CD4-positive, alpha-beta T cell (primary cell): ENCODE measurements at places on chromosomes 2 and 18.

GRCh38 chr2:100394111-100394641, 23.3 kb downstream of the CHST10 start:
- no peak for DNase-seq

DNA sequence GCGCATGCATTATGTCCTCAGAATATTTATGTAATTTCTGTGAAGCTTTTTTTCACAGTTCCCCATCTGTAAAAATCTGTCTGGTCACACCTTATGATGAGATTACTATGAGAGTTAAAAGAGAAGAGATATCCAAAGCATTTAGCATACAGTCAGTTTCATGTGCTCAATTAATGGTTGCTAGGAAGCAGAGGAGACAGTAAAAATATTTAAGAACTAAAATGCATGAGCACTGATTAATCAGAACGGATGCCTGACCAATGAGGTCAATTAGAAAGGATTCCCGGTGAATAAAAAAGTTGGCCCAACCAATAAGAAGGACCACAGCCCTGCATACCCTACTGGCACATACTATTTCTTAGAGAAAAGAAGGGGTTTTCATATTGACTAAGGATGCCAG, 12.0 kb upstream of the CRIM1 start:
- no peak for DNase-seq

DNA sequence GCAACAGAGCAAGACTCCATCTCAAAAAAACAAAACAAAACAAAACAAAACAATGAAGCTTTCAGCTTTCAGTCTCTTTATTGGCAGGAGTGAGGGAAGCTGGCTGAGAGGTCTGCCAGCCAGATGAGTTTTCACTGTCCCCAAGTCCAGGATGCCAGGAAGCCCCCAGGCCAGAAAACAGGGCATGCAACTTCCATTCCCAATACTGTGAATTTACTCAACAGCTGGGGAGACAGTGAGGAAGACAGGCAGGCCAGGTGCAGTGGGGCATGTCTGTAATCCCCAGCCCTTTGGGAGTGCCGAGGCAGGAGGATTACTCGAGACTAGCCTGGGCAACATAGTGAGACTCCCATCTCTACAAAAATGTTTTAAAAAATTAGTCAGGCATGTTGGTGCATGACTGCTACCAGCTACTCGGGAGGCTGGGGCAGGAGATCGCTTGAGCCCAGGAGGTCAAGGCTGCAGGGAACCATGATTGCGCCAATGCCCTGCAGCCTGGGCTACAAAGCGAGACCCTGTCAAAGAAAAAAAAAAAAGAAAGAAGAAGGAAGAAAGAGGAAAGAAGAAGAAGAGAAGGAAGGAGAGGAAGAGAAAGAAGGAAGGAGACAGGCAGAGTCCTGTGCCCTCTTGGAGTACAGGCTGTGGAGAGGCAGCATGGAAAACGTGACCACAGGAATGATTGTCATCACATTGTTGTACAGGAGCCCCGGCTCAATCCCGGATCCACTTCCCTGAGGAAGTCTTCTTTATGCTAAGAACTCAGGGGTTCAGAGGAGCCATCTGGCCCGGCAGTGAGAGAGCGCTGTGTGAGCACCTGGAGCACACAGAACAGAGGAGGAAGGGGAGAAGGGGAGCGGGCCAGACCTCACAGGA, 29.2 kb upstream of the POMC start:
- no peak for DNase-seq

DNA sequence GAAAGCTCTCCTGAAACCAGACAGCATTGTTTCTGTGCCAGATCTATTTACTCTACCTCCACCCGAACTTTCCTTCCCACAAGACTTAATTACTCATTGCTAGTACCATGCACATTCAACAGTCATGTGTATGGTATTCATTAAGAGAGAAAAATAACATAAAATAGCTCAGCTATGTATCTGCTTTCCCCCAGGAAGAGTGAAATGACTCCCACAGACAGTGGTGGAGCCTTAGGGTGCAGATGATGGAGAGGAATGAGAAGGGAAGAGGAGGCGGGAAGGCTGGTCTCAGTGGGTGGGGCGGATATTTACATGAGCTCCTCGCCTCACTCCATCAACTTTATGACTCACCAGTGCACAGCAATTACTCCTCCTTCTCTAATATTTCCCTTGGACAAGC, 724.5 kb downstream of the EPHA4 start:
- DNase-seq = no peak

DNA sequence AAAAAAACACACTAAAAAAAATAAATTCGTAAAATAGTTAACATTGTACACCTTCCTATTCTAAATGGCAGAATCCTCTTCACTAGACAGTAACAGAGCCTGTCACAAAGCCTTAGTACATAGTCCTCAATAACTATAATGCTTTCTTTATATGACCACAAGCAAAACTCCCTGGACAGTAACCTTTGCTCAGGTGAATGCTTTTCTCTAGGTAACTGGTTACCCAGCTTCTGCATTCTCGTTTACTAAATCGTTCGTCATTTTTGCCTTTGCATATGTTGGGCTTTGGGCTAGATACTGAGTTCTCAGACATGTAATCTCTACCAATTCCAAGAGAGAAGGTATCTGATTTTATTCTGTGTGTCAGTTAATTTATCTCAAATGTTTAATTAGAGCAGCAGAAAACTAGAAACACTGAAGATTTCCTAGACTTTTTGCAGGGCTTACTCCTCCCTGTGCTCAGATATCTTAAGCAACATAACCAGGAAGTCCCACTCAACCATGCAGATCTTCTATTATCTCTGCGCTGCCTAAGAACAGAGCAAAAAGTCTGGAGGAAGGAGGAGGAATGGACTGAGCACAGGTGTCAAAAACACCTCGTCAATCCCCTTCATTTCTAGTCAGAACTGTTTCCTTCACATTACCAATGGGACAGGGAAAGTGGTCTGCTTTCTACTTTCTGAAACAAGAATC, 247.7 kb downstream of the SOCS6 start:
- no peak for DNase-seq

GRCh38 chr2:179856205-179856604, 5.2 kb downstream of the ZNF385B start:
- DNase-seq = no peak

DNA sequence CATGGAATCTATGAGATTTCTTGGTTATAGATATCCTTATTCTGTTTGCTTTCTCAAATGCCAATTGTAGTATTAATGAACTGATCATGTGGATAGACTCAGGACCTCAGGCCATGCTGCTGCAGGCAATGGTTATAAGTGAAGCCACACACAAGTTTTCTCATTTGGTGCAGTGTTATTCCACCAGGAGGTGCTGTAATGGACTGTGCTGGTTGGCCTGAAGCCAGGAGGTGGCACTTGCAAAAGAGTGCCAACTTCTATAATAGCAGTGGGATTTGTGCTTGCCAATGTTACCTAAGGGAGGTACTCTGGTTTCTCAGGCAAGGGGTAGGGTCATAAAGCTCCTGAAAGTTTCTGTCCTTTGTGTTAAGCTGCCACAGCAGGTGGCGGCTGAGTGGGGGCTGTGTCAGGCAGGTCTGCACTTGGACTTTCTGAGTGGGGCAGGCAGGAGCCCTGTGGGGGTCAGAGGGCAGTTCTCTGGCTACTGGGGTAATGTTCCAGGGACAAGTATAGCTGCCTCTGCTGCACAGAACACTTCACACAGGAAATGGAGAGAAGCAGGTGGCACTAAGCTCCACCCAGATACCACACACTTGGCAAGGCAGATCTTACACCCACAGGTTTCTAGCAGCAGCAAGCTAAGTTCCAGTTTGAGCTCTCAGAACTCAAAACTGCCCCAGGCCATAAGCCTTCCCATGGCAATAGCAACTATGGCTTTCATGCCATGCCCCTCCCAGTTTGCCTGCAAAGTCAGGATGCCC, 352.6 kb upstream of the CWC22 start:
- DNase-seq = no peak

GRCh38 chr18:12702221-12703095, at the start of the genes CEP76 and PSMG2:
Gene CEP76 (minus strand): TSS chr18:12702723. CDS start chr18:12702548, 175 bp downstream.
Gene PSMG2 (plus strand): TSS chr18:12703042. CDS start chr18:12703108, 66 bp downstream.
- DNase-seq = peak; percentile 86

- no peak for DNase-seq
Measured at GRCh38 chr2:236169741-236170589, 1.8 kb upstream of the GBX2 start.

DNA sequence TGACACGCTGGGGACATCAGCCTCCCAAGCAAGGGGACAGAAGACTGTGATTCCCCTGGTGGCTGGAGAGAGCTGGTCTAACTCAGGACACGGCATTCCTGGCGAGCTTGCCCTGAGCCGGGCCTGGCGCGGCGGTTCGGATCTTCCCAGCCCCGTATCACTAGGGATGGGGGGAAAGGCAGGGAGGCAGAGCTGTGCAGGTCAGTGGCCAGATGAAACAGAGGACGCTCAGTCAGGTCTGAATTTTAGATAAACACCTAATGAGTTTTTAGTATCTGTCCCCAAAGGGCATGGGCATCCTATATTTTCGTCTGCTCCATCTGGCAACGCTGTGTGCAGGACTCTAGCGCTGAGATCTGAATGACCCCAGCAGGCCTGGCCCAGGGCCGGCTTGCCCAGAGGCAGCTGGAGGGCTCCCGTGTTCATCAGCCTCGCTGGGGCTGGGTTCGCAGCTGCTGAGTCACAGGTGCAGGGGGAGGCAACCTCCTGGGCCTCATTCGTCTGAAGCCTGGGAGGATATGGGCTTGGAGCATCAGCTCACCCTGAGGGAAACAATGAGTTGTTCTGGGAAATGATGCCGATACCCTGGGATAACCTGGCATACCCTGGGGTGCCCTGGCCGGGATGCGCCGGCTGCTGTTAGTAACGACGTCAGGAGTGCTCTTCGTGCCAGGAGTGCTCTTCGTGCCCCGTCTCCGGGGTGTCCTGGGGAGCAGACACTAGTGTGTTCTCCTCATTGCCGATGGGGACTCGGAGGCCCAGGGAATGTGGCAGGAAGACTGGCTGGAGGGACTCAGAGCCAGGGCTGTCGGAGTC, 48.1 kb upstream of the HPCAL1 start:
- no peak for DNase-seq

GRCh38 chr2:110717734-110718133, 14.6 kb upstream of the ACOXL start:
- DNase-seq = no peak

DNA sequence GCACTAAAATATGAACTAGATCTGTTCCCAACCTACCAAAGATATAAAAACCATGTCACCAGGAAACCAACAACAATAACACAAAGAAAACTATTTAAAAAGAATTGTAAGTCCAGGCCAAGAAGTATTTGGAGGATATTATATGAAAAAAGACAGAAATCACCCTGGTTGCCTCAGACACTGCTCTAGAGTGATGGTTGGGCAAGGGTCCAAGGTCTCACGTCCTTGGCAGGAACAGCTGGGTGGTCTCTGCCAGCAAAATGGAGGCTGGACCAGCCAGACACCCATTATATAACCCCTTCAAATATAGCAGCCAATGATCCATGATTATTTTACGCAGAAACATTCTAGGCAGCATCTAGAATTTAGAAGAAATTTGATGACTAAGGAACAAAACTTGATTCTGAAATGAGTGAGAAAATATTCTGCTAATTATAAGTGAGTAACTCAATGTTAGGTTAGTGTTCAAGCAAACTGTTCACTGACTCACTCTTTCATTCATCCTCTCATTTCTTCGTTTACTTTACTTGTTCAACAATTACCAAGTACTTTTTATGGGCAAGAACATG, 35.4 kb downstream of the MRPL35 start:
- no peak for DNase-seq

DNA sequence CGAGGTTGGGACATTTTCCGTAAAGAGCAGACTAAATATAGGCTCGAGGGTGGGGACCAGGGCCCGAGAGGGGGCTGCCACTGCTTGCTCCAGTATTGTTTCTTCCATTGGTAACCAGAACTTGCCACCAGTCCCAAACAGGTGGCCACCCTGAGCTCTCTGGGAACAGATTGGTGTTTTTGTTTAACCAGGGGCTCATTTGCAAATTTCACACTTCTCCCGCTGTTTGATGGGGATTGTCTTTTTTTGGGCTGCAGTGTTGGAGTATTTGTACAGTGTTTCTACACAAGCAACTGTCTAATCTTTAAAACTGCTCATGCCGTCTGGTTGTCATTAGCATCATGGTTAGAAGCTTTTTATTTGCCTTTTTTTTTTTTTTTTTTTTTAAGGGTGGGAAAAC, 8.5 kb downstream of the AGAP1 start:
- no peak for DNase-seq

GRCh38 chr2:173822889-173823542, 142.2 kb downstream of the SP3 start:
- no peak for DNase-seq

- DNase-seq = no peak
Measured at GRCh38 chr18:36311026-36311570, 13.6 kb downstream of the FHOD3 start.

- DNase-seq = peak; percentile 89
Measured at GRCh38 chr2:201116115-201116958, at the start of gene CFLAR. Gene CFLAR (plus strand): TSS chr2:201116164. CDS start chr2:201129866, 13,702 bp downstream.

DNA sequence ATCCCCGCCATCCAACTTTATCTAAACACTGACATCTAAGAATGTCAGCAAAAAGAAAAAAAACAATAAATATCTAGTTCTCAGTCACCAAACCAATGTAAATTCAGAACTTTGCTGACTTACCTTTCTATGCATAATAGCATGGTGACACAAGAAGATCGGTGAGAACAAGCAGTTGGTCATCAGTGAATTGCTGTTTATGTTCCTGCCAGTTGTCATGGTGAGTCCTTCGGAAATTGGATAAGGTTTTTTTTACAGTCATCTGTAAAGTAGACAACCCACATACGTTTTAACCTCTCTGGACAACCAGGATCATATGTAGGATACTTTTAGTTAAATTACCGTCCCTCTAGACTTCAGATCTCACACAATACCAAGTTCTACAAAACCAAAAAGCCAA, 6.2 kb upstream of the GPR75 start:
- no peak for DNase-seq

DNA sequence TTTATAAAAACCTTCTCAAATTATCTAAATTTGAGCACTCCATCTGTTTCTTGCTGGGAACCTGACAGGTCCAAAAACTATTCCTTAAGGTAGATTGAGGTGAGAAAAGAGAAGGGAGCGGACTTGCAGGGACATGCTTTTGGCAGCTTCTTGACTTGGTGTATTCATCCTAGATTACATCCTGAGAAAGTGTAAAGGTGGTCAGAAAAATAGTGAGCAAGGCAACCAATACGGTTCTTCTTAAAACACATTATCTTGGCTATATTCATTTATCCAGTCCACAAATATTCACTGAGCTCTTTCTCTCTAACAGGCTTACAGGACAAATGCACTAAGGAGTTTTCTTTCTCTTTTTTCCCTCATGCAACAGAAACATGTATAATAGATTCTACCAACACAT, 230.0 kb downstream of the LRP1B start:
- DNase-seq = no peak

GRCh38 chr2:10246831-10247230, 55.9 kb upstream of the HPCAL1 start:
- no peak for DNase-seq

- no peak for DNase-seq
Measured at GRCh38 chr2:39266139-39266805, 22.5 kb upstream of the CDKL4 start.

GRCh38 chr2:14941151-14941631, 308.7 kb downstream of the LRATD1 start:
- no peak for DNase-seq

DNA sequence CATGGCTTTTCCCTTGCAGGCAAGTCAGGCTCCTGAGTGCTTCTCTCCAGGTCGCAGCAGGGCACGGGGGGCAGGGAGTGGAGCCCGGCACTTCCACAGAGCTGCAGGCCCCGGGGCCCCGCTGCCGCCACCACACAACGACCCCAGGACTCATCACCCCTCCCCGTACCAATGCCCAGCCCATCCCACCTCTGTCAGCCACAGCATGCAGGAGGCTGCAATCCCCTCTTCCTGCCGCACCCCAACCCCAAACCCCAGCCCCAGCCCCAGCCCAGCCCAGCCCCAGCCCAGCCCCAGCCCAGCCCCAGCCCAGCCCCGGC, 288.0 kb downstream of the NDUFA10 start:
- no peak for DNase-seq
